ENCODE measurements at places on chromosomes 2 and 18.

- DNase-seq: no peak
These were observed 112.2 kb downstream of the CEP192 start for GRCh38 chr18:13103366-13103765.

GRCh38 chr2:238165288-238165921, 6.6 kb downstream of the ERFE start:
- no peak for DNase-seq

DNA sequence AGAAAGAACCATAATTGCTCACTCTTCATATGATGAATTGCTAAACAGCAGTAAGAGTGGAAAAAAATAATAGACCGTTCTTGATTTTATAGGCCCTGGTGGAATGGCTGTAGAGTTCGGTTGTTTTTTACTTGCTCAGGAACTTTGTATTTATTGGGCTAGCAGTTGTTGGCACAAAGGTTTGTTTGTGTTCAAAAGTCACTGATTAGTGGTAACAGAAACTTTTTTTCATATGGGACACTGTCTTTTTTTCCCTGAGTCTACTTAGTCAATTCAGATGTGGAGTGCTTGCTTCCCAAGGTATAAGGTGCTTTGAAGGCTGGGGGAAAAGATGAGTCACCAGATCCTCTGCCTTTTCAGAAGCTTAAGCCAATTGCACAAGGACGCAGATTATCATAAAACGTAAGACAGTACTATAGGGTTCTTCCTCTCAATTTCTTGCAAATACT, 25.8 kb downstream of the PHLPP1 start:
- DNase-seq: no peak

- no peak for DNase-seq
These were observed 1.0 kb downstream of the ZCCHC2 start for GRCh38 chr18:62523631-62524439.

GRCh38 chr2:46870051-46870839, 45.4 kb downstream of the MCFD2 start:
- no peak for DNase-seq

GRCh38 chr18:75349668-75350511, 77.6 kb downstream of the SMIM21 start:
- DNase-seq: no peak

Data from NCI-H1048 (cell line).